ENCODE measurements at places on chromosomes 11 and 22.

DNA sequence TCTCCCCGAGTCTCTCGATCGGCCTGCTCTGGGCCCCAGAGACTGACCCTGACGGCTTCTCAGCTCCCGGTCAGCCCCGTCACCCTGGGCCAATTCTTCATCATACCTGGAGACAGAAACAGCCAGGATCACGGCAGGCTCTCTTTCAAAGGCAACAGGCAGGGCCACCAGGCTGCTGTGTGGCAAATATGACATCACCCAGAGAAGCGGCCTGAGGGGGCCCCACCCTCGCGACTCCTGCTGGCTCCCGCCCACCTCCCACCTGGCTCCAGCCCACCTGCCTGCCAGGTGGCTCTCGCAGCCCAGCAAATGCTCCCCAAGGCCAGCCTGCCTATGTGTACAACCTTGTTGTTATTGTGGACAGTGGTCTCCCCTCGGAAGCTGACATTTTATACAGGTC lies 24.9 kb upstream of the PACSIN2 start:
- no peak for DNase-seq

DNA sequence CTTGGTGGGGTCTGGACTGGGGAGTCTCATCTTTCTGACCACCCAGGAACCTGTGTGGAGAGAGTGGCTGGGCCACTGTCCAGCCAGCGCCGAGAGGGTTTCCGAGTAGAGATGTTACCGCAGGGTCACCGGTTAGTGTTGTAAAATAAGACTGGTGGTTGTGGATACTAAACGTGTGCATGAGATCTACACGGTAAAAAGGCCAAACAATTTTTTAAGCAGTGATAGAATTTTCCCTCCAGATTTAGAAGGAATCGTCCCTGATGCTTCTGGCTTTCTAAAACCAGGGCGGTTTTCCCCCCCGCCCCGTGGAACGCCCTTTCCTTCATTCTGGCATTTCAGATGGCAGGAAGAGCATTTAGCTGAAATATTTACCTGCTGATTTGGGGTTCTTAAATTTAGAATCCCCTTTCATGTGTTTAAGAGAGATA lies 72.6 kb upstream of the PPARA start:
- DNase-seq, result peak; percentile 51

DNA sequence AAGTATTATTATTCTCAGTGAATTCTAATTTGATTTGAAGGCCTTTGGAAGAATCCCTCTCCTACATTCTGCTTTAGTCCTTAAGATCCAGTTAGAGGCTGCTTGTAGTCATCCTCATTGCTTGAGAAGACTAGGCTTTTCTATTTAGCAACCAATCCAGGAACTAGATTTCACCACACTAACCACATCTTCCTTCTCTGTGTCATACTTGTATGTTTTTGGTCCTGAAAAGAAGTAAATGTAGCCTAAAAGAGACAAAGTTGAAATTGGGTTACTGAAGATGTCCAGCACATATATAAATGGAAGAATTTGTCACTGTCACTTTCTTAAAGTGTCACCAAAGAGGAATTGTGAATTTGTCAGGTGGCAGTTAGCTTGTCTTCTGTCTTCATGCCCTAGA lies 46.6 kb upstream of the MMP7 start:
- DNase-seq, result no peak

DNA sequence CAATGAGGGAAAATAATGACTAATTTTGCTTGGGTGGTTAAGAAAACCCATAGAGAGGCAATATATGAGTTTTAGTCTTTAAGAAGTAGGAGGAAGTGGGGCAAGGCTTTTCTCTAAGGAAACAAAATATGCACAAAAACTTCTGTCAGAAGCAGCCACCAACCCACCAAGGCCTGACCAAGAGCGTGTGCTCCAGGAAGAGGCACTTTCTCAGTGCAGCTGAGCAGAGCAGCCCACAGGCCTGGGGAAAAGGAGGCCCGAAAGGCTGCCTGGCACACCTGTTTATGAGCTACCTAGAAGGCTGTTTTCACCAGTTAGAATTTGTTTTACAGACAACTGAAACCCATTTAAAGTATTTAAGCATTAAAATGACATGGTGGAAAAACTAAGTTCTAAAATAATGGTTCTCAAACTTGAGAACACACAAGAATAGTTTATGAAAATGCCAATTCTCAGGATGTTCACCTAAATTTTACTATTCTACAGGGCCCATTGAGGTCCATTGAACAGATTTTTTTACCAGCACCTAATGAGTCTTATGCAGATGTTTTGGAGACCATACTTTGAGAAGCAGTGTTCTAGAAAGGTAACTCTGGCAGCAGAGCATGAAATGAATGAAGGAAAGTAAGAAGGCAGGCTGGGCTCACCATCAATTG lies 160.5 kb upstream of the DDI1 start:
- DNase-seq, result no peak

GRCh38 chr22:24564376-24565058 lies 8.7 kb downstream of the SNRPD3 start:
- DNase-seq, result no peak

DNA sequence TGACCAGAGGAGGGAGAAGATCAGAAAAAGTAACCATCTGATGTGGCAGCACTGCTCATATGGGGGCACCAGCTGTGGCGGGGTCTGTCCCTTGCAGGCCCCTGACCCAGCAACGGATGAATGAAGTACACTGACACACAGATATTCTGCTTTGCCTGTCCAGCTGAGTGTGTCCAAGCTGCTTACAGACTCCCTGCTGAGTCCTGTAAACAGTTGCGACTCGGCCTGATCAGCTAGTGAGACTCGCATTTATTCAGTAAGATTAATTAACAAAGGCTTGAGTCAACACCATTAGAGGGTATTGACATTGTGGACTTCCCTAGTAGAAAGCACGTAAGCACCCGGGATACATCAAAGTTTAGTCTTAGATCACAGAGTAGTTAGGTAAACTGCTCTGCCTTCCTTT lies 15.3 kb upstream of the OR10D3 start:
- DNase-seq, result no peak

- no peak for DNase-seq
Measured at GRCh38 chr11:130876931-130877915, 39.1 kb downstream of the SNX19 start.

DNA sequence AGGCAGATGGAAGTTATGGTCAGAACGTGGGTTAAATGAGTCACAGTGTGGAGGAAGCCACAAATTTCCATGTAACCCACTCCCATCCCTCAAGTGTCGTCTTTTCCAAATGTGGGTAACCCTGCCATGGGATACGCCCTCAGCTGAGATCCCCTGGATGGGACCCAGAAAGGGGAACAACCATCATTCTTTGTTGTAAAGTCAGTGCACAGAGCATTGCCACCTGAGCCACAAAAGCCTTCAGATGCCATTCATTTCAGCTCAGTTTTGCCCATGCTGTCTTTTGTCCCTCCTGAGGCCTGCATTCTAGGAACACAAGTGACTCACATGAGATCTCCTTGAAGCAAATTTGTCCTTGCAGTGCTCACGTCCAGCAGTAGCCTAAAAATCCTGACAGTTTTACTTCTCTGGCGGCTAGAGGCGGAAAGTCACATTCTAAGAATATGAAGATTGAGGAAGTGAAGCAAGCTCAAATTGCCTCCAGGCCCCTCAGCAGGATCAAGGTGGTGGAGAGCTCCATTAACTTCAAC lies 30.6 kb downstream of the MMP13 start:
- DNase-seq, result no peak

DNA sequence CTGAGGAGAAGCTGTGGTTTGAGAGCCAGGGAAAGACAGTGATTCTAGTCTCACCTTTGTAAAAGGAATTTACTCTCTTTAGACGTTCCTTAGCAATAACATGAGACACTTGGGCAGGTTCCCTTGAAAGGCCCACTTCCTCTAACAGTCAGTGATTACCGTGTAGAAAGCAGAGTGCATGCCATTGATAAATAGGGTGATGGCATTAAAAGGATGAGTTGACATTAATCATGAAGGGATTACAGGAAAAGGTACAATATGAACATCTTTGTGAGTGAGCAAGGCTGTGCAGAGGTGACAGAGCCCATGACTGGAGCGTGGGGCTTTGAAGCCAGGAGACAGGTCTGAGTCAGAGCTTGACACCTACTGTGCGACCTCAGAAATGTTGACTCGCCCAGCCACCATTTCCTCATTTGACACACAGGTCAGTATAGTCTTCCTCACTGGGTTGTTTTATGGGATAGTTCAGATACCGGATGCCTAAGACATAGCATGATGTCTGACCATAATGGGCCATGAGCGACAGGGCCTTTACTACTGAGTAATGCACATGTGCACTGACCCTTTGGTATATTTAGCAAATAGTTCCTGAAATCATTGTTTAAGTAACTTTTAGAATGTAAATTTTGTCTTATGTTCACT lies 341.7 kb upstream of the MTNR1B start:
- DNase-seq, result no peak

DNA sequence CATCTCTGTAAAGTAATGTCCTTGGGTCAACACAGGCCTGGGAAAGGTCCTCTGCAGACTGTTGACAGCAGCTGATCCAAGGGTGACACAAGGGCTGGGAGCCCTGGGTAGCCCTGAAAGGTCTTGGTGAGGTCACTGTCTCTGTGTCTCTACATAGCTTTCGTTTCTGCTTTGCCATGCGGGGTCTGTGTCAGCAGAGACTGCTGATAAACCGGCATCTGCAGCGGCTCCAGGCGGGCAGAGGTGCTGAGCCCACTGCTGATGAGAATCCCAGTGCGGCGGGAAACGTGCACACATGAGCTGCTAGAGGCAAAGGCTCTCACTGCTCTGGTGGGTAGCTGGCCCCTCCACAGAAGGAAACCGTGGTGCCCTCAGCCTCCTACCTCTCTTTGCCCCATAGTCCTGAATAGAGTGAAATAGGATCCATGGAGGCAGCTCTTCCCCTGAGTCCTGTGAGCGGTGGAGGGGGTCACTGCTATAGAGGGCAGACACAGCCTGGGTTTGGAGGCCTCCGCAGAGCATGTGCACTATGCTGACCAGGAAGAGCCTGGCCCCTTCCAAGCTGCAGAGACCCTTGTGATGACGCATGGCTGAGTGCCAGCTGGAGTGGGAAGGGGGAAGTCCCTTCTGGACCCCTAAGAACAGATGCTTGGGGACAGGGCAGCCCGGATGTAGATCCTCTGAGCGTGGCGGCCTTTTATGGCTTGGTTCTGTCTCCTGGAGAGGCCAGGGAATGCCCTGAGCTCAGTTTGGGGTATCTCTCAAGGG lies 17.8 kb upstream of the ST3GAL4 start:
- no peak for DNase-seq

- no peak for DNase-seq
Measured at GRCh38 chr11:61024938-61025820, 53.7 kb downstream of the CD6 start.

DNA sequence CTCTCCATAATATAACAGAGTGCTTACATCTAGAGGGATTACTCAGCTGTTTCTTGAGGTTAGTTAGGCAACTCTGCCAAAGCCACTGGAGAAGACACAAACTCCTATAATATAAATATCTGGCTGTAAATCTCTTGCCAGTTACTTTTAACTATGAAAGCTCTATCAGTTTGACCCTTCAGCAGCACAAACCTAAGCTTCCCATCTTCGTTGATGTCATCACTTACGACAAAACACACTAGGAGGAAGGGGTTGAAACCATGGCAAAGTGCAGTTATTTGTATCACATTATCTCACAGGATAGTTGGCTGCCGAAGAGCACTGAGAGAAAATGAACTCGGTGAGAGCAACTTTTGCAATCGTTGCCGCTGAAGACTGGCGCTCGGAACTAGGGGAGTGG lies 922.1 kb downstream of the OPCML start:
- DNase-seq, result no peak

DNA sequence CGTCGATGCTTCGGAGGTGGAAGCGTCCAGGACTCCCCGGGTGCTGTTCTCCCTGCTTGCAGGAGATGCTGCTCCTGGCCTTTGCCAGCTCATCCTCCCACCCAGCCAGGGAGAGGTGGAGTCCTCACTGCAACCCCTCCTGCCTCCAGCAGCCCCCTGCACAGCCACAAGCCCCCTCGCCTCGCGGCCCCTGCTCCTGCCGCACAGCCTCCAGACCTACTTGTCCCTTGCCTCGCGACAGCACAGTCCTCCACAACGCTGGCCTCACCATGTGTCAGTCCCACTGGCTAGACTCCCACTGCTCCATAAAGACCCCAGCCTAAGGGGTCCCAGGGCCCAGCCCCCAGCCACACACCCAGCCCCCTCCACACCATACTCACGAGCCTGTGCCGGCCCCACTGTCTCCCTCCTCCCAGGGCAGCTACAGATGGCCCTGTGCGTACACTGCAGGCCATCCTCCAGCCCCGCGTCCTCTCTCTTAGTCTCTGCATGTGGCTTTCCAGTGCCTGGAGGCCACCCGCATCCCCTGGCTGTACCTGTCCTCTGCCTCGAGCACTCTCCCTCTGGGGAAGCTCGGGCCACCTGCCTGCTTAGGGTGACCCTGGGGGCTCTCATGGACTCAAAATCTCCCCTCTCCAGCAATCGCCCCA lies 91.5 kb downstream of the CELSR1 start:
- no peak for DNase-seq

GRCh38 chr22:27682437-27682836 lies 119.1 kb downstream of the MN1 start:
- no peak for DNase-seq

DNA sequence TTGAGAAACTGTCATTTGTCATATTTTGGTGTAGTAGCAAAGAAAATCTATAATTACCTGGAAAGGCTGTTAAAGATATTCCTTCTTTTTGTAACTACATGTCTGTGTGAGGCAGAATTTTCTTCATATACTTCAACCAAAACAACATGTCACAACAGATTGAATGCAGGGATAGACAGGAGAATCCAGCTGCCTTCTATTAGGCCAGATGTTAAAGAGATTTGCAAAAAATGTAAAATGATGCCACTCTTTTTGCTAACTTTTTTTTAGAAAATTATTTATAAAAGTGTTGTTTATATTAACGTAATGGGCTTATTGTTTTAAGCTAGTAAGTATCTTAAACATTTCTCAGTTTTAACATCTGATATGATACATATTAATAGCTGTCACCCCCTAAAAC lies 12.7 kb downstream of the DGKZ start:
- no peak for DNase-seq

- no peak for DNase-seq
Measured at GRCh38 chr11:1510928-1511327, 24.3 kb upstream of the MOB2 start.

GRCh38 chr11:6988506-6988905 lies 31.6 kb downstream of the ZNF214 start:
- no peak for DNase-seq

- DNase-seq, result no peak
Measured at GRCh38 chr11:3099178-3099577, 42.0 kb upstream of the CARS1 start.

- no peak for DNase-seq
Measured at GRCh38 chr11:77748266-77748665, 72.3 kb downstream of the RSF1 start.

DNA sequence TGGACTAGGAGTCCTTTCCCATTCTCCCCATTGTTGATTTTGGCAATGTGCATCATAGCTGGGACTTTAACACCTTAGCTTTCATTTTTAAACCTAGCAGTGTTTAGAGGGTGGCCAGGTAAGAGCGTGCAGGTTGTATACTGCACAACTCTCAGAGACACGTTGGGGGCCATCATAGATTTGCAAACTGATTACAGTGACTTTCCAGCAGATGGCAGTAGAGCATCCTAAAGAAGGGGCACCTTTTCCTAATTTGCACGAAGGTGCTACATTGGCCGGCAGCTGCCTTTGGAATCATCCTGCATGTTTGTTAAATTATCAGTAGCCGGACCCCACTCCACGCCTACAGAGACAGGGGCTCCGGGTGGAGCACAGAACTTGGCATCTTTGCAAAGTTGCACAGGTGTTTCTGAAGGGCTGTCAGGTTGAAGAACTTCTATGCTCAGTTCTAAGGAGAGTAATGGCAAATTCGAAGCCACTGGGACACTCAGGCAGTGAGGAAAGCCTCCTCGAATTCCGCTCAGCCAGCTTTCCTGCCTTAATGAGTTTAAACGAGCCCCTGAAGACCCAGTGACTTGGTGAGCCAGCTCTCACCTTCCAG lies 7.7 kb downstream of the LHFPL7 start:
- peak; percentile 23 for DNase-seq

GRCh38 chr11:93587858-93588581 lies 44.8 kb upstream of the SMCO4 start:
- DNase-seq, result no peak
